GM19239 (cell line): ENCODE measurements at places on chromosomes 12 and 14.

GRCh38 chr12:51932218-51933076 lies 19.1 kb upstream of the ACVR1B start:
- no peak for DNase-seq

- DNase-seq: no peak
Observed at GRCh38 chr12:47394070-47394469, 311.8 kb downstream of the RPAP3 start.

GRCh38 chr14:24436355-24437019 lies 6.1 kb downstream of the SDR39U1 start:
- DNase-seq: no peak

- DNase-seq: no peak
Observed at GRCh38 chr12:67068204-67068731, 200.9 kb upstream of the CAND1 start.

- peak; percentile 64 for DNase-seq
Observed at GRCh38 chr14:100709289-100710284, 17.1 kb upstream of the DLK1 start.

- DNase-seq: peak; percentile 63
Observed at GRCh38 chr12:124399622-124400021, 104.7 kb downstream of the RFLNA start.
